ENCODE measurements at places on chromosomes 2 and 18. TPM values are rescaled to one million over a fixed set of nuclear protein-coding genes. Genes with fewer than 3 reads are reported as not detected.

Gene GPAT2
- total RNA-seq, result 12.6 TPM

GRCh38 chr2:121038891-121039616 is 245.9 kb downstream of the TFCP2L1 start:
- no peak for DNase-seq

- no peak for DNase-seq
Observed at GRCh38 chr2:70024284-70024683, 62.9 kb upstream of the ASPRV1 start.

- DNase-seq, result no peak
Observed at GRCh38 chr18:73924307-73924706, 223.3 kb downstream of the FBXO15 start.

Gene GALR1
- total RNA-seq, result not detected

Gene TUBA3E
- total RNA-seq, result not detected

Gene NGEF
- not detected for total RNA-seq

Gene CAPN14
- 1.1 TPM for total RNA-seq

GRCh38 chr2:240249423-240250149 is 109.1 kb upstream of the OTOS start:
- no peak for DNase-seq

Gene MROH2A
- total RNA-seq, result not detected
